NCI-H146 (cell line): ENCODE measurements at places on chromosomes 4 and X.

- no peak for DNase-seq
These were observed 35.7 kb downstream of the MAOB start for GRCh38 chrX:43846558-43846957.

- no peak for DNase-seq
These were observed 331.1 kb upstream of the CPEB2 start for GRCh38 chr4:14671146-14671545.

- DNase-seq, result no peak
These were observed 1780.1 kb downstream of the ARAP2 start for GRCh38 chr4:34464196-34464595.

DNA sequence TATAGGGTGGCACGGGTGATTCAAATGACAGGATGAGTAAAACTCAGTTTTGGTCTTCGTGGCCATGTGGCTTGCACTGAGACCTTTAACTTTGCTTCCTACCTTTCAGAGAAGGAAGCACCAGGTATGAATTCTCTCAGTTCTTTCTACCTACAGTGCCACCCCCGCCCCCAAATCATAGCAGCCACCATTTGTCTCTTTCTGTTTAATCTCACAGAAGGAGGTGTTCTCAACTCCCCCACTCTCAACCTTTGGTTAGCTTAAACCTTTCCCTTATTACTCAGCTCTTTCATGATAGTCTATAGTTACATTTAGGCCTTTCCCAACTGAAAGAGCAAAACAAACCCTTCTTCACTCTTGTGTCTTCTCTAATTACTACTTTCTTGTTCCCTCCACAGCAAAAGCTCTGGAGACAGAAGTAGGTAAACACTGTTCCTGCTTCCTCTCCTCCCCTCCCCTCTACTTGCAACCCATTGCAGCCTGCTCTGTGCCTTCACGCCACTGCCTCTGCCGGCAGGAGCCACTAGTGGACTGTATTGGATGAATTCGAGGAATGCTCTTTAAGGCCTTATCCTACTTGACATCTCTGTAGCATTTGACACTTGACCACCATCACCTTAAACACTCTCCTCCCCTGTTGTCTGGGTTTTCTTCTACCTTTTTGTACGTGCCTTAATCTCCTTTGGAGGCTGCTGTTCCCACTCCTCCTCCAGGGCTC lies 123.7 kb downstream of the AFF1 start:
- no peak for DNase-seq

- DNase-seq, result no peak
These were observed 539.6 kb upstream of the DIPK2B start for GRCh38 chrX:45740291-45740690.

GRCh38 chrX:53246231-53246630 lies 21.2 kb upstream of the KDM5C start:
- DNase-seq, result no peak

GRCh38 chrX:84830836-84831235 lies 172.8 kb upstream of the APOOL start:
- peak; percentile 80 for DNase-seq

GRCh38 chr4:105894660-105895582 lies at the start of gene NPNT:
Gene NPNT (plus strand): TSS chr4:105895471. CDS start chr4:105895653, 182 bp downstream.
- peak; percentile 82 for DNase-seq

GRCh38 chr4:47692691-47693090 lies 145.2 kb downstream of the CORIN start:
- peak; percentile 89 for DNase-seq

DNA sequence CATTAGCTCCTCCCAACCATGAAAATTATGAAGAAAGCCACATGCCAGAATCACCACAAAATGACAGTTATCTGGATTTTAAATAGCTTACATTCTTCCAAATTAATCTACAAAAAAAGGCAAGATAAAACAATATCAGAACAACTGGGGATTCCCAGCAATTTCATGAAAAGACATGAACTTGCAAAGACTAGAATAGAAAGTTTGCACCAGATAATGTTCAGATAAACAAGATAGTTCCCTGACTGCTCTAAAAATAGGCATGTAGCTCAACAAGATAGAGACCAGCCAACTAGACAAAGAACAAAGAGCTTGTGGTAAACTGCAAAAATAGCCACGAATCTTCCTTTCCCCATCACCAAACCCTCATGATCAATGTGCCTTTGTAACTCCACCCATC lies 30.3 kb upstream of the DDX53 start:
- DNase-seq, result no peak

GRCh38 chr4:141686879-141687278 lies 50.5 kb downstream of the IL15 start:
- DNase-seq, result no peak

DNA sequence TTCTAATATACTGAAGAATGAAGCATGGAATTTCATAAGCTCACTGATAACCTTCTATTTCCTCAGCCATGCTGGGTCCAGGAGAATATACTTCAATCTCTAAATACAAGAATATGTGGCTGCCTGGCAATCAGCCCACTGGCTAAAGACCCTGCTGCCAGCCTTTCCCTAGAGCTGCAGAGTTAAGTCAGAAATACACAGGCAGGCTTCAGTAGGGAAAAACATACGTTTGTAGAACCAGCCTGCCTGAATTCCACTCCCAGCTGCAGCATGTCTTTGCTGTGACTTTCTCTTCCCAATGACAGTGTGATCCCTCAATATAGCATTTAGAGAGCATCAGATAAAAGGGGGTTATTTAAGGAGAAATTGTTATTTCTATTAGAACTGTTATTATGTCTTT lies 289.1 kb downstream of the PCDH19 start:
- DNase-seq, result no peak

DNA sequence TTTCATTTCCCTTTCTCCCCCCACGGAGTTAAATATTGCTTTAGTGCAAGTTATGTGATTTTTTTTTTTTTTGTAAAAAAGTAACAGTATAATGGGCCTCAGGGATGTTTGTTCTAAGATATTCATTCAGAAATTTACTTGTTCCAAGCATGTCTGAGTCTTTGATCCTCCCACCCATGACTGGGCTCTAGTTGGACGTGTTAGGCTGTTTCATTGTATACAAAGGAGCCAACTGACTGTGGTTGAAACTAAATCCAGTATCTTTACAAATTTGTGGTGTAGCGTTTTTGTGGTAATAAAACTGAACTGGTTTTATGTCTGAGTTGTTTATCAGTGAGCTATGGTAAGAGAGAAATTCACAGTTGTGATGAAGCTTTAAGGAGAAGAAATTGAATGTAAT lies 74.1 kb downstream of the DOCK11 start:
- no peak for DNase-seq
